ENCODE measurements at places on chromosomes 6 and 20. TPM values are rescaled to one million over a fixed set of nuclear protein-coding genes. Genes with fewer than 3 reads are reported as not detected.
A peak's percentile ranks its signal among the peaks of the same experiment; 100 is the strongest.

DNA sequence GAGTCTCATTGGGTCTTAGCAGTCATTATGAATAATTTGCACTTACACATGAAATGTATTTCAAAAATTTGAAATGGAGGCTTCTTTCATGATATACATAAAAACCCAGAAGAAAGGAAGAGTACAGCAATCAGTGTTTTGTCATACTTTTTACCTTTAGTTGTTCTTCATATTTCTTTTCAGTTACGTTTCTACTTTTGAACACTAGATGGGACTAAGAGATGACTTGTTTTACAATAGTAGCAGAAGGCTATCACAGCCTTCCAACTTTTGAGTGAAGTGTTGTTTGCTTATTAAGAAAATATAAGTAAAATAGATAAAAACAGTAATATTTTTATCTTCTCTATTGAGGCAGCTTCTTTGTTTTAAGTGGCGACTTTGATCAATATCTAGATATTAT lies 58.1 kb downstream of the L3MBTL3 start:
- DNase-seq, result no peak

GRCh38 chr6:51644426-51644825 lies 443.0 kb downstream of the PKHD1 start:
- DNase-seq, result no peak

WFDC10B gene
- total RNA-seq, result not detected

GRCh38 chr6:160328447-160328846 lies 19.7 kb upstream of the SLC22A3 start:
- DNase-seq, result no peak

DNA sequence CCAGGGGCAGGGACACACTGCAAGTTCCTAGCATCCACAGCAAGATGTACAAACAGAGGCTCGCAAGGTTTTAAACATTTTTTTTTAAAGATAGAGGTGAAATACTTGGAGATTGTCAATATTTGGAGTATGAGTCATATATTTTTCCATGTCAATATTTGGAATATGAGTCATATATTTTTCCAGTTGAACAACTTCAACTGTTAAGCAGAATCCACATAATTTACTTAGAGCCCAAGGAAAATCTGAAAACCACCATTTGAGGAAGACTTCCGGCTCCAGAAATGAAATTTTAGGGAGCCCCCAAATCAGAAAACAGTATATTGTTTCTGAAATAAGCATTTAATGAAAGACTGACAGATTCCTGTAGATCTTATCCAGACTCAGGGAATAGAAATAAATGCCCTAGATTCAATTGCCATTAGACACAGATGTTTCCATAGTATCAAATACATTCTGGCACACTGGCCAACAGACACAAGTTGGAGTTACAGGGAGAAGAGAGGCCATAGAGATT lies 51.6 kb upstream of the FAM184A start:
- DNase-seq, result no peak

DNA sequence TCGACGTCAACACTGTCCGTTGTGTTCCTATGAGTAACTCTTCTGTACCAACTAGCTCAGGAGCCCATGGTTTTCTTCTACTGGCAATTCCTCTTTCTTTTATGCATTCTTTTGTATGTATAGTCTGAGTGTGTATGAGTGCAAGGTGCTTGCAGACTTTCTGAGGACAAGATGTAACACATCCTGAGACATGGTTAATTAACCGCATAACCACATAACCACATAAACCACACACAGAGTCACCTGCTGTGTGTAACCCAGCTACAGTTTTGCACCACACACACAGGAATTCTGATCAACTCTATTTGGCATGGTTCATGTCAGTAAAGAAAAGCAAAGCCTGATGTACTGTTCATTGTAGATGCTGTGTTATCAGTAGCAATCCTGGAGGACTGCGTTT lies 98.6 kb downstream of the DACT2 start:
- no peak for DNase-seq

ELOVL4 gene
- total RNA-seq, result 0.13 TPM

- DNase-seq, result no peak
Observed at GRCh38 chr6:166467436-166468000, 84.8 kb upstream of the MPC1 start.

DNA sequence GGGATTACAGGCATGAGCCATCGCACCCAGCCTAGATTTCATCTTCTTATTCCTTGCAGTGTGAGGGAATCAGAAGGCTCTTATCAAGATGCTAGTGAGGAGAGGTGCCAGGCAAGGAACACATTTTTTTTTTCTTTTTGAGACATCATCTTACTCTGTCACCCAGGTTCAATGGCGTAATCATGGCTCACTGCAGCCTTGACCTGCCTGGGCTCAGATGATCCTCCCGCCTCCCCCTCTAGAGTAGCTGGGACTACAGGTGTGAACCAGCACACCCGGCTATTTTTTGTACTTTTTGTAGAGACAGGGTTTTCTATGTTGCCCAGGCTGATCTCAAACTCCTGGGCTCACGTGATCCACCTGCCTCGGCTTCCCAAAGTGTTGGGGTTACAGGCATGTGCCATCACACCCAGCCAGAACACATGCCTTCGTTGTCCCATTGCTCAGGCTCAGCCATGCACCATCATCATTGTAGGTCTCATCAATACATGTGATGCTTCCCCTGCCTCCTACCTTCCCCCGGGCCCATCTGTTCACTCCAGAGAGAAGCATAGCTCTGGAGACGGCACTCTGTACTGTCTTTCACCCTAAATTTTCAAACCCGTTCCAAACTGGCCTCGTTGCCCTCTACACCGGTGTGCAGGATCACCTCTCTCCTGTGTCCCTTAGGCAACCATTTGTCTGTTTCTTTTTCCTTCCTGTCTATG lies 10.1 kb downstream of the FLOT1 start:
- no peak for DNase-seq

DNA sequence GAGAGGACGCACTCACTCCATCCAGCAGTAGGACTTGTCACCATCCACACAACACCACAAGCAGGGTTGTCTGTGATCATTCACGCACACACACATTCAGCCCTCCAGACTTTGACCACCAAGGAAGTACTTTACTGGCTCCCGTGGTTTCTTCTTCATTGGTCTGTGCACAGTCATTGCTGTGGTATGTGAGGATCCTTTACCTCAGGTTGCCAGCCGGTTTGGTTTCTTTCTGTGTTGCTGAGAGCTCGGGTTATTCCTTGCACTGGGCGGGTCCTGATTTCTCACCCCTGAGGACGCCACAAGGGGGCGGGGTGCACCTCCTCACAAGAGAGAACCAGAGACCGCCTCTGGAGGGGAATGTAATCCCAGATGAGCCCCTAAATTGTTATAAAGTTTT lies 11.2 kb downstream of the SLC35A1 start:
- no peak for DNase-seq

KIF16B gene
- total RNA-seq, result 18.3 TPM

DNA sequence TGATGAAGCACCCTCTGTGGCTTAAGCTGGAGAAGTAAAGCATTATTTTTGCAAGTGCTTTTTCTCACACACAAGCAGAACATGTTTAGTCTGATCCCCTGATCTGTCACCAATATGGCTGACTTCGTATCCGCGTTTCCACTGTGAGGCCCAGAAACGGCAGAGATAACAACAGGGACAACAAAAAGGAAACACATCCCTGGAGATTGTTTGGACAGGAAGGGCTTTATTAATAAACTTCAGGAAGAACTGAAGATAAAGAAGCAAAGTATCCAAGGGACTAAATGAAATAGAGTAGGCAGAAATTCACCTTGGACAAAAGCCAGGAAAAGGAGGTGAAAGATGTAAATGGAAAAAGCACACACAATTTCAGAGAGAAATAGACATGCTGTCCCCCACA lies 49.2 kb downstream of the RARS2 start:
- DNase-seq, result no peak

DNA sequence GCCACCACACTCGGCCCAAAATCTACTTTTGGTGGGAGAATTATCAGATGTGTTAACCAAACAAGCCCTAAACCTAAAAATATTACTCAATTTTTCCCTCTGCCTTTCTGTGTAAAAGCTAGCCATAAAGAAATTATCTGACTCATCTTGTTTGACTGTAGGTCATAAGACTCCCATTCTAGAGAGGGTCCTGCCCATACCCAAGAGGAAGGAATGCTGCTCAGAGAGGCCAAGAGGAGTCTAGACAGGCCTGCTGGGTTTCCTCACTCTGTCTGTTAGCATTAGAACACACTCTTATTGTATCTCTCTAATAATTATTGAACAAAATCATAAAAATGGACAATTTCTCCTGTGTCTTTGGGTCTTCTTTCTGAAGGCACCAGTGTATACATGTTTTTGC lies 26.1 kb downstream of the C6orf141 start:
- no peak for DNase-seq

PKIB gene
- total RNA-seq, result 0.22 TPM

DNA sequence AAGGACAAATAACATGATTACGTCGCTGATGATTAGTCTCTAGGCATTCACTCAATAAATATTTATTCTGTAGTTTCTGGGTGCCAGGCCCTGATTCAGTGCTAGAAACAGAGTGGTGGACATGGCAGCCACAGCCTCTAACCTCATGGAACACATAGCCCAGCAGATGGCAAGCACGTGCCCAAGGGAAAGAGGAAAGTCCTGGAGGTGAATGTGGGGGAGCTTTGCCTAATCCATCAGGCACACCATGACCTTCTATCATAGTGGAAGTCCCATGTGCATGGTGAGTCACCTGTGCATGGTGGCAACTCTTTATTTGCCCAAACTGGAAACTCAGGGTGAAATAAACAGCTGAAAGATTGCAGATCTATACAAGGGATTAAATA lies 143.0 kb upstream of the TNFAIP3 start:
- DNase-seq, result no peak

DNA sequence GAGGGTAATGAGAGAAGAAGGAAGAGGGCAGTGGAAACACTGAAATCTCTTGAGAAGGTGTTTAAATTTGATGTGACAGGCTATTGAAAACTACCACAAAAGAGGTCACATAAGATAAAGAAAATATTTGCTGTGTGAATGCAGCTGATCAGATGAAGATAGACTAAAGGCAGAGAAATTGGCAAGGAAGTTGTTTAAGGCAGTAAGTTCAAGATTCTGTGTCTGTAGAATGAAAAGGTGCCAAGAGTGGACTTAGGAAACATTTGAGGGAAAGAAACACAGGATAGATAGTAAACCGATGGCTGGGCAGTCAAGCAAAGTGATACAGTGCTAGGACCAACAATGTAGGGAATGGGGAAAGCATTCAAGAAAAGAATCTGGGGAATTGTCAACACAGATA lies 332.3 kb upstream of the MARCKS start:
- DNase-seq, result no peak

EPB41L1 gene
- total RNA-seq, result 14.8 TPM

DPPA5 gene
- not detected for total RNA-seq

- peak; percentile 58 for DNase-seq
Observed at GRCh38 chr6:29850011-29850553, 22.5 kb downstream of the HLA-G start.

GRCh38 chr20:17380801-17381200 lies 150.4 kb downstream of the BFSP1 start:
- DNase-seq, result no peak

CALHM6 gene
- total RNA-seq, result 1.4 TPM

GRCh38 chr6:110547266-110547964 lies 71.0 kb upstream of the SLC22A16 start:
- DNase-seq, result no peak

DNA sequence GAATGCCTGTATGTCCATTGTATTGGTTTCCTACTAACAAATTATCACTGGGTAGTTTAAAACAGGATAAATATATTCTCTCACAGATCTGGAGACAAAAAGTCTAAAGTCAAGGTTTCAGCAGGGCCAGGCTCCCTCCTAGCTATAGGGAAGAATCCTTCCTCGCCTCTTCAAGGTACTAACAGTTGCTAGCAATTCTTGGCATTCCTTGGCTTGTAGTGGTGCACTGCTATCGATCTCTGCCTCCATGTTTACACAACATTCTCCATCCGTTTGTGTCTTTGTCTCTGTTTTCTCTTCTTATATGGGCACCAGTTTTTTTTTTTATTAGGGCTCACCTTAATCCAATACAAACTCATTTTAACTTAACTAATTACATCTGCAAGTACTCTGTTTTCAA lies 48.9 kb downstream of the OR2B6 start:
- no peak for DNase-seq

TAGAP gene
- 1.1 TPM for total RNA-seq

DNA sequence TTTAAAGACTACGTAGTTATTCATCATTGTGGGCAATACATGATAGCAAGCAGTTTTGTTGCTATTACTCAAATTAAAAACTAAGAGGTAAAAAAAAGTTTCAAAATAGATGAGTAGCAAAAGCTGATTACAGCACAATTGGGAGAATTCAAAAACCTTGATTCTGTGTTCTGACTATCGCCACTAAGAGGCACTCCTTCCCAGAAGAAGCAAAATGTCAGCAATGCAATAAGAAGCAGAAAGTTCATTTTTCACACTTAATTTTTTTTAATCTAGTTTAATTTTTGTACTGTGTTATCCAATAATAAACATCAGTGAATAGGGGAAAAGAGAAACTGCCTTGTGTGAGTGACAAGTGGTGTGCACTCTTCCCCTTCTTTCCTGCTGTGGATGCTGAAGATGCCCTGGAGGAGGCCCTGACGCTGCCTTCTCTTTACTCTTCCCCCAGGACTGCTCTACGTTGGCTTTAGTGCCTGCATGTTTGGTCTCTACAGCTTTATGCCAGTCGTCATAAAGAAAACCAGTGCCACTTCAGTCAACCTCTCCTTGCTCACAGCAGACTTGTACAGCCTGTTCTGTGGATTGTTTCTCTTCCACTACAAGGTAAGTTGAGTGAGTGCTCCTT lies 263.2 kb upstream of the PLN start:
- DNase-seq, result no peak

GRCh38 chr20:24938498-24938897 lies 10.6 kb upstream of the CST7 start:
- DNase-seq, result no peak

- DNase-seq, result no peak
Observed at GRCh38 chr6:162262466-162263196, 464.9 kb downstream of the PRKN start.

- peak; percentile 81 for DNase-seq
Observed at GRCh38 chr6:124961777-124962638, at the start of gene RNF217. TSS of gene RNF217 (plus strand) at chr6:124962437. CDS start at chr6:124962545, 108 bp downstream.

GRCh38 chr6:134041093-134041492 lies 11.3 kb downstream of the SLC2A12 start:
- DNase-seq, result no peak

GRCh38 chr20:16005915-16006493 lies 567.2 kb downstream of the KIF16B start:
- DNase-seq, result no peak

TFAP2A gene
- total RNA-seq, result 0.51 TPM

- no peak for DNase-seq
Observed at GRCh38 chr6:100573166-100573565, 108.4 kb upstream of the SIM1 start.

SOX12 gene
- total RNA-seq, result 16.2 TPM

DNA sequence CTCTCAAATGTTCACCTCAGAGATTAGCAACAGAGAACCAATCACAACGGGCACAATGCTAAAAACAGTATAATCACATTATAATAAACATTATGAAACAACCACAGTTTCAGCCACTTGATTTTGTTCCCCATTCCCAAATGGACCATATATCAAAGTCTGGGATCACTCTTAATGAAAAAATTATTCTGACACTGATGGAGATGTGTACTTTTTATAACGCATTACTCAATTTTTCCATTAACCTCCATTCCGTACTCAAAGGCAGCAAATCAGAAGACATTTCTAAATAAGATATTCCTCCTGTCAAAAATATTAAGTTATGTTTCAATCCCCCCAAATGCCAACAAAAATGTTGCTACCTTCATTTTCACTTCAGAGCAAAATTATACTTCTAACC lies 2.8 kb downstream of the CPNE1 start:
- DNase-seq, result no peak

- DNase-seq, result peak; percentile 92
Observed at GRCh38 chr6:27478706-27479318, 5.9 kb upstream of the ZNF184 start.
